ENCODE measurements at places on chromosomes 2 and 18.

DNA sequence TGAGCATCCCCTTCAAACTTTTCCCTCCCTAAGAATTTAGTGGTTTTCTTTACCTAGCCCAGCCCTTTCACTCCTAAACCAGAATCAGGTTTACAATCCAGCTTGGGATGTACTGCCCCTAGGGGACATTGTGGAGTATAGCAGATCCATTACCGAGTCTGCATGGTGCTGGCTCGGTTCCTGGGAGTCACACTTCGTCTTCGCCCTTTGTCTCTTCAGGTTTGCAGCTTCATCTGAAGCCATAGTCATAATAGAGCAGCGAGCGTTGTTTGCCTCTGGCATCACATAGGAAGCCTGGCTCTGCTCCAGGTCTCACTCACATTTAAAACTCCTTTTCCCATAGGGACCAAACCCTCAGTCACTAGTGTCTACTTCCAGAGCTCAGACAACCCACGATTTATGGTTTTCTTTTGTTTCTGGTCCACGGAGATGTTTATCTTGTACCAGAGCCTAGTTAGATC is 16.8 kb upstream of the LYPD6 start:
- DNase-seq: no peak

GRCh38 chr18:55076643-55077218 is 117.5 kb upstream of the CCDC68 start:
- no peak for DNase-seq

- no peak for DNase-seq
Observed at GRCh38 chr2:240213226-240213475, 72.7 kb upstream of the OTOS start.

- no peak for DNase-seq
Observed at GRCh38 chr18:74376523-74376922, 60.9 kb downstream of the C18orf63 start.

DNA sequence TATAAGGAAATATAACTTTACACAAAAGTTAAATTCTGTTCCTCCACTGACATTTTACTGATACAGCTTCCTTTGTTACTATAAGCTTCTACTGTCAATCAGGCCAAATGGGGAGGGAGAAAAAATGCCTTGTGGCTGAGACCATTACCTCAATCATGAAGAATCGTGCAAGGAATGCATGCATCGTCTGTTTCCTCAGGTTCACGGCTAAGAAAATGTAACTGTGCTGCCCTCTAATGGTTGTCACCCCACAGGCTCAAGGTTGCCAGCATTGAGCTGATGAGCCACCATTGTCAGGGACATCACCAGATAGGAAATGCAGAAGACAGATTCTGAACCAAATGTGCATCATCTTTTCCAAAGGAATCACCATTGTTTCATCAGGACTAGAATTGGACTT is 426.9 kb downstream of the CDH2 start:
- no peak for DNase-seq

GRCh38 chr2:134244086-134244485 is 9.8 kb upstream of the MGAT5 start:
- DNase-seq: no peak

DNA sequence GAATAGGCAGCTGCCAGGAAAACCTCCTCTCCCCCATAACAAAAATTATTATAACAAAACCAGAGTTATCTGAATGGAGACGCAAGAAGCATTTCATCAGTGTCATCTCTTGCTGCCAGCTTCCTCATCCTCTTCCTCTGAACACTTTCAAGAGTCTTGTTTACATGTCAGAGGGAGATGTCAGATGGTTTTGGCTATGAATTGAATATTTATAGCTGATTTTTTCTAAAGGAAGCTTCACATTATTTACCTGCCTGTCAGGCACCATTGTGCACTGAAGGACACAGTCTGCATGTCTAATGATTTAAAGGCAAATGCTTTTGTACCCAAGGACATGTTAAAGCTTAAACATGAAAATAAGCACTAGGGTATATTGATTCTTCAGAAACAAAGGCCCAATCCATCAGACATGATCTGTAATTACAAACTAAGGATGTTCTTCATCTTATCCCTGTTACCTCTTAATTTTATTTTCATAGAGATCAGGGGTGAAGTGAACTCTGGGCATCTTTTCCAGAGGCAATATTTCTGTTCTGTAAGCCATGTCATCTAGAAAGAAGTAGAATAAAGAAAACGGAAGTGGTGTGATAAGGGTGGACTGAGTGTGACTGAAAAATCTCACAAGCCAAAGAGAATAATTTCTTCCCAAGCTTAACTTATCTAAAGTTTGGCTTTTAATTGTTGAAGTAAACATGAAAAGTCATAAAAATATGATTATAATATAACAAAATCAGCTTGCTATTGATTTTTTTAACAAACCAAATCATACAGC is 168.7 kb downstream of the ANKRD44 start:
- DNase-seq: no peak

DNA sequence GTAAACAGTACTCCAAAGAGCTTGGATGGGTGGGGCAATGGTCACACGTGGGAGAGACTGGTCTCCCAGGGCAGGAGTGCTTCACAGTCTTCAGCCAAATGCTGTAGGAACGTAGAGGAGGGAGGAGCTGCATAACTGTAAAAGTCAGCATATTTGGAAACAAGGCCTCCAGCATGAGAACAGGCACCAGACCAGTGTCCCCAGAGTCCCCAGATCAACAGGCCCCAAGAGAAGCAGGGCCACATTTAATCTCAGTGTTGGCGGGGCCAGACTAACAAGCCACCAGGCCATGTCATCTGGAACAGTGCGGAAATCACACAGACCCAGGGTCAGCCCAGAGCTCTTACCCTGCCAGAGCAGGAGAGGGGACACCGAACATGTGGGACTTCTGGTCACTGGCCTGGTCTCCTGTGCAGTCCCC is 63.2 kb downstream of the ADCY3 start:
- no peak for DNase-seq

- no peak for DNase-seq
Observed at GRCh38 chr2:212549941-212550340, 11.3 kb upstream of the ERBB4 start.

DNA sequence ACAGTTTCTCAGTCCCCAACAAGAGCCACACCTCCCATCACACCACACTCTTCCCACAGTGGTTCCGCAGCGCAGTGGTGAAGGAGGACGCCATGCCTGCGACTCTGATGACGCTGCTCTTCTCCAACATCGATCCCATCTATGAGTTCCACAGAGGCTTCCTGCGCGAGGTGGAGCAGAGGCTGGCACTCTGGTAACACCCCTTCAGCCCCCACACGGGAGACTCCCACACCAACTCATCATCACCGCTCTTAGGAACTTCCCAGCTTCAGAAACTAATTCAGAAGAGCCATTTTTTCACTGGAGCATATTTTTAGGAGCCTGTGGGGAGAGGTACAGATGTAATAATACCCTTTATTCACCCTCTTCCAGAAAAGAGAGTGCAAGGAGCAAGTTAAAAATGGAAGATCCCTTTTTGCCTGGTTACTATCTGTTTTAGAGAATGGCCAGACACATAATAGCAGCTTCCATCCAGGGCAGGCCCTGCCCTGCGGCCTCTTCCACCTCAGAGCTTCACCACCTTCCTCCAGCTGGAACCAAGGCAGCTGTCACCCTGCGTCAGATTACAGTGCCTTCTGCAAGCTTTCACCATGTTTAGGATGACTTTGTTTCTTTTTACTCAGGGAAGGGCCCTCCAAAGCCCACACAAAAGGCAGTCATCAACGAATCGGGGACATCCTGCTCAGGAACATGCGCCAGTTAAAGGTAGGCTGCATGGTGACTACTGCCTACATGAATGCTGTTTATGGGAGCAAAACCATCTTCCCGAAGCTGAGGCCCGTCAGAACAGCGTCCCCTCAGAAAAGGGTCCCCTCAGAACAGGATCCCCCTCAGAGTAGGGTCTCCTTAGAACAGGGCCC is 44.9 kb downstream of the STK25 start:
- DNase-seq: no peak

GRCh38 chr2:6352906-6353515 is 512.7 kb downstream of the CMPK2 start:
- no peak for DNase-seq

DNA sequence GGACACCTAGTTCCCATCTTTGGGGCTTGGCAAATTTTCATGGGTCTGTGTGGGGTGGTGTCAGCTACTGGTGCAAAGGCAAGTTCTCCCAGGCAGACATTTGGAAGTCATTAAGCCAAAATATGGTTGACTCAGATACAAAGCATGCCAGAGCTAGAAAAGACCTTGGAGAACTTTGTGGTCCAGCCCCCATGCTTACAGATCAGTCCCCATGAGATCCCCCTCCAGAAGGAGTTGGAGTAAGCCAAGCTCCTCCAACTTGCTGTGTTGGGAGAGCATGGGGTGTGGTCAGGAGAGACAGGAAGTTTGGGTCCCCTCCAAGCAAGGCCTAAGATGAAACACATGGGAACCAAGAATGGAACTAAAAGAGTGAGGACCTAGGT is 224.5 kb downstream of the CYP26B1 start:
- no peak for DNase-seq

DNA sequence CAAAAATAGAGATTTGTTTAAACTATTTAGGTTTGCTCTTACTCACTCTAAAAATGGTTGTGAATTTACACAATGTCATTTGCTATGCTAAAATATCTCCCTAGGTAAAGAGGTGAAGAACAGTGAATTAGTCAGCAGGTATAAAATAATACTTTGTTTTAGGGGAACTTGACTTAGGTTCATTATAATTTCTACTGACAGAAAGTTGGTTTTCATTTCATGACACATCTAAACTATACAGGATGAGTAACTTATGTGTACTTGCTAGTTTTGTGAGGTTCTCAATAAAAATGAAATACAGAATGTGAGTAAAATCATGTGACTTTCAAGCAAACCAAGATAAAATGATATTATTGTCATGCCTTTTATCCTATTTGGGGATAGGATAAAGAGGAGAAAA is 66.0 kb downstream of the DIS3L2 start:
- DNase-seq: no peak

GRCh38 chr2:96106991-96107707 is 9.2 kb downstream of the ADRA2B start:
- no peak for DNase-seq

DNA sequence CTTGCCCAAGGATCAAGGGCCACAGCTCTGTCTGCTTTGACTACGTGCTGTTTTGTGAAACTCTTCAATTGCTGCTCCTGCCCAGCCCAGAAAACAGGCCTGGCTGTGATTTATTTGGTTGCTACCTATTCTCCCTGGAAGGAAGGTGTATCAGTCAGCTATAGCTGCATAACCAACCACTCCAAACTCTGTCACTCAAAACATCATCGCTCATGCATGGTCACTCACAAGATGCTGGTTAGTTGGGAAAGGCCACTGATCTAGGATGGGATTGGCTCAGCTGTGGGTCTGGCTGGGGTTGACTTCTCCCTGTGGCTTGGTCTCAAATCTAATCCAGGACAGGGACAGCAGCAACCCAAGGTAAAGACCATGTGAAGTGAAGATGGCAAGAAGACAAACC is 14.6 kb downstream of the TEX51 start:
- DNase-seq: no peak

DNA sequence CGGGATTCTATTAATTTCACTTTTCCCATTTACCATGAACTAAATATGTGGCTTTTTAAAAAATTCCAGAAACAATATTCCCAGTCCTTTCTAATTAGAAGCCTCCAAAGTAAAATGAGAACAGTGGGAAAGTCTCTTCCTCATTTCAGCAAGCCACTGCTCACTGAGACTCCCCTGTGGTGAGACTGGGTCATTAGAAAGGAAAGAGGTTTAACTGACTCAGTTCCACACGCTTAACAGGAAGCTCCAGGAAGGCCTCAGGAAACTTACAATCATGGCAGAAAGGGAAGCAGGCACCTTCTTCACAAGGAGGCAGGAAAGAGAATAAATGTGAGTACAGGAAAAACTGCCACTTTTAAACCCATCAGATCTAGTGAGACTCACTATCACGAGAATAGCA is 258.9 kb upstream of the CHAC2 start:
- no peak for DNase-seq

Data from bone marrow (tissue), 2 donors.